ENCODE measurements at places on chromosomes 13 and 19. TPM values are rescaled to one million over a fixed set of nuclear protein-coding genes. Genes with fewer than 3 reads are reported as not detected.

- DNase-seq = no peak
Measured at GRCh38 chr13:25753976-25754375, 297.8 kb downstream of the SHISA2 start.

- DNase-seq = no peak
Measured at GRCh38 chr13:21055016-21055415, 6.4 kb downstream of the LATS2 start.

The FXYD1 gene
- 580 TPM for total RNA-seq

DNA sequence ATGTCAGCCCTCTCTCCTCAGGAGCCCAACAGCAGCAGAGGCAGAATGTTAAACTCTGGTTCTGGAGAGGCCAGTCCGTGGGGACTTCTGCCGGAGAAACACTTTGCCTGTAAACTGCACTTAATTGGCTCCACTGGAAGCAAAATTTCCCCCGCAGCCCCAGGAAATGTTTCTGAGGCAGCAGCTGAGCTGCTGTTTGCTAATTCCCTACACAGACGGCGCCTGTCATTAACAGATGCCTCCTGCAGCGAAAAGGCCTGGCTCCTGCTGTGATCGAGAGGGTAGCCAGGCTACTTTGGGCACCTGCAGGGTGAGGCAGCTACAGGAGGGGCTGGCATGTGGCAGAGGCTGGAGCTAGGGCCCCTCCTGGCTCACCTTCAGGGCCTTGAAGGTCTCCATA lies 5.2 kb upstream of the TM6SF2 start:
- DNase-seq = no peak

DNA sequence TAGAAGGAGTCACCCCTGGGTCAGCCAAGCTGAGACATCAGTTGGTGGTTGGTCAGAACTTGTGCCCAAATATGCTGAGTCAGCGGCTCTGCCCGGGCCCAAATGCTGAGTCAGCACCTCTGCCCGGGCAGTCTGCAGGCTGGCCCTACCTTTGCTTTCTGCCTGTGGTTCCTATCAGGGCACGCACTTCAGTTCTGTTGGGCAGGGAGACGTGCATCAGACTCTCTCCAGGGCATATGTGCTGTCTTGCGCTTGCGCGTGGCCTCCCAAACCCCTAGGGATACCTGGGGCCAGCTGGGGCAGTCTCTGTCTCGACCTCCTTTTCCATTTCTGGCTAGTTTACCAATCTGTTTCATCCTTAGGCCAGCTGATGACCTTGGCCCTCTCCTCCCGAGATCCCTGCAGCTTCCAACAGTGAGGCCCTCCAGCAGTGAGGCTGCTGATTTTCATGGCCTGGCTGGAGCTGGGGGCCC lies 24.4 kb upstream of the LDLR start:
- DNase-seq = no peak

DNA sequence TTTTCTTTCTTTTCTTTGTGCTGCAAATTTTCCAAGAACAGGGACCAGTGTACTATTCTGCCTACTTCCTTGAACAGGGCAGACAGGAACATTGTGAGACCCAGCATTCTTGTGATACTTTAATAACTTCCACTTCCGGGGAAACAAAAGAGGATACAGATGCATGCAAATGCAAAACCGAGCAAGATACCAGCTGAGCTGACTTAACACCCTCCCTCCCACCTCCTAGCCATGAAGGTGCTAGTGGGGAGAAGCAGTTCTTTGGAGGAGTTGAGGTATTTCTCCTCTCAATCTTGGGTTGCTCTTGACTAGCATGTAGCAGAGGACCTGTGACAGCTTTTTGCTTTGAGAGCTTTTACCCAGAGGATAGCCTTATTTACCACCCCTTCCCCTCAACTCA lies 111.2 kb downstream of the KLF5 start:
- no peak for DNase-seq

The RGCC gene
- total RNA-seq = 33.2 TPM

The OR10H1 gene
- total RNA-seq = not detected

The TNFSF11 gene
- not detected for total RNA-seq

GRCh38 chr19:1241417-1242095 lies at the start of gene ATP5F1D:
Gene ATP5F1D (plus strand): TSS chr19:1241751. CDS start chr19:1241851, 100 bp downstream.
- DNase-seq = peak; percentile 98

GRCh38 chr19:47322058-47322457 lies 9.9 kb upstream of the C5AR2 start:
- DNase-seq = no peak

DNA sequence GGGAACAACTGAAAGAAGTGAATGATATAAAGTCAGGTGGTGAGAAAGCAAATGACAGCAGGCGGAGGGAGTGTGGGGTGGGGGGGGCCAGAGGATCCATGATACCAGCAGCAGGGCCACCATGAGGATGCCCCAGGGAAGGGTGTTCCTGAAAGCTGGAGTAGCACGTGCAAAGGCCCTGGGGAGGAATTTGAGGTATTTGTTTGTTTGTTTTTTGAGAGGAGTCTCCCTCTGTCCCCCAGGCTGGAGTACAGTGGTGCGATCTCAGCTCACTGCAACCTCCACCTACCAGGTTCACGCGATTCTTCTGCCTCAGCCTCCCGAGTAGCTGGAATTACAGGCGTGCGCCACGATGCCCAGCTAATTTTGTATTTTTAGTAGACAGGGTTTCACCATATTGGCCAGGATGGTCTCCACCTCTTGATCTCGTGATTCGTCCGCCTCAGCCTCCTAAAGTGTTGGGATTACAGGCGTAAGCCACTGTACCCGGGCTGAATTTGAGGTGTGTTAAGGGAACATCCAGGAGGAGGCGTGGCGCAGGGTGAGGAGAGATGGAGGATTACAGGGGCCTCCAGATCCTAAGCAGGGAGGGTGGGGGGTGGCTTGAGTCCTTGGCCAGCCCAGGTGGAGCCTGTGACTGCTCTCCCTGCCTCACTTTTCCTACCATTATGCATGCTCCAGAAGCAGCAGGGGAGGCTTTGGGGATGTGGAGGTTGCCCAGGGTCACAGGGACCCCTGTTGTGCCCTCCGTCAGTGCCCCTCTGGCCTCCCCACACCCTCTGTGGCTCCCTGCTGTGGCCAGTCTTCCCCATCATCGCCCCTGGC lies 12.4 kb upstream of the JUND start:
- DNase-seq = no peak

DNA sequence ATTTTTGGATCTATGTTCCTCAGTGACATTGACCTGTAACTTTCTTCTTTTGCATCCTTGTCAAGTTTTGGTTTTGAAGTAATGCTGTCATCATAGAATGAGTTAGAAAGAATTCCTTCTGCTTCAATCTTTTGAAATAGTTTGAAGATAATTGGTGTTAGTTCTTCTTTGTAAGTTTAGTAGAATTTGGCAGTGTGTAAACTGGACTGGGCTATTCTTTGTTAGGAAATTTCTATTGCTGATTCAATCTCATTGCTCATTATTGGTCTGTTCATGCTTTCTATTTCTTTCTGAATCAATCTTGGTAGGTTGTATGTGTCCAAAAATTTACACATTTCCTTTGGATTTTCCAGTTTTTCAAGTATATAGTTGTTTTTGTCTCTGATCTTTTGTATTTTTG lies 101.7 kb upstream of the SPRY2 start:
- DNase-seq = no peak

The OR4F17 gene
- total RNA-seq = not detected

The FUT6 gene
- not detected for total RNA-seq

GRCh38 chr13:102825921-102826706 lies 19.7 kb upstream of the ERCC5 start:
- no peak for DNase-seq

The SBK2 gene
- total RNA-seq = 15.6 TPM

GRCh38 chr19:10520652-10521318 lies 3.5 kb upstream of the S1PR5 start:
- no peak for DNase-seq

- DNase-seq = no peak
Measured at GRCh38 chr13:46173656-46174055, 8.3 kb downstream of the LCP1 start.

DNA sequence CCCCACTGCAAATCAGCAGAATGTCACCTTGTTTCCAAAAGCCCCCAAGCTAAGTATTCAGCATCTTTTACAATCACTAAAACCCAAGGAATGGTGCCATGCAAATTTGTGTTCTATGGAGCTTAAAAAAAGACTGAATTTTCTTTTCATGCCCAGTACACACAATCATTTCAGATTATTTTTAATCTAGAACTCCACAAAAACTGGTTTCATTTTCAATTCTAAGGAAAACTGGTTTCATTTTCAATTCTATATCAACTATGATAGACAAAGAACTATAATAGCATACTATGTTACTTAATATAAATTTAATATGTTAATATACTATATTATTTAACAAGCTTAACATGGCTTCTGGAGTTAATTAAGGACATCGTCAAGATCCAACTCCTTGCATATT lies 88.4 kb upstream of the DOCK9 start:
- DNase-seq = no peak

The ZNF426 gene
- 11.7 TPM for total RNA-seq

DNA sequence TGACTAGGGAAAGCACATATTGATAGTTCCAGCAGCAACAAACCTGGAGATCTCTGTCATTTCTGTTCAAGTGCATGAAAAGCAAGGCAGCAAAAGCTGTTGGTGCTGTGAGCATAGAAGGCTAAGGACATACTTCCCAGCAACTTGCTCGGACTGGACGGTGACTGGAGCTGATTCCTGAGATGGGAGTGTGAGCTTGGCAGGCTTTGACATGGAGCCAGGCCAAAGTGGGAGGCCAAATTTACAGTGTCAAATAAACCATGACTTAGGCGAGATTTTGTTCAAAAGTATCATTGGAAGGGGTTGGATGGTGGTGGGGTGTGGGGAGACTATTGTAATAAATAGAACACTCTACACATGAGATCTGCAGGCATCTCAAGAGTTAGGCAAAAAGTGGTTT lies 5.9 kb upstream of the ARGLU1 start:
- peak; percentile 64 for DNase-seq

The GPR4 gene
- 5.3 TPM for total RNA-seq

The CDC34 gene
- 86.3 TPM for total RNA-seq
